Activated gamma-delta T cell (primary cell): ENCODE measurements at places on chromosomes 12 and 14.

GRCh38 chr14:72480464-72481243 lies 413.2 kb downstream of the DPF3 start:
- DNase-seq = no peak

DNA sequence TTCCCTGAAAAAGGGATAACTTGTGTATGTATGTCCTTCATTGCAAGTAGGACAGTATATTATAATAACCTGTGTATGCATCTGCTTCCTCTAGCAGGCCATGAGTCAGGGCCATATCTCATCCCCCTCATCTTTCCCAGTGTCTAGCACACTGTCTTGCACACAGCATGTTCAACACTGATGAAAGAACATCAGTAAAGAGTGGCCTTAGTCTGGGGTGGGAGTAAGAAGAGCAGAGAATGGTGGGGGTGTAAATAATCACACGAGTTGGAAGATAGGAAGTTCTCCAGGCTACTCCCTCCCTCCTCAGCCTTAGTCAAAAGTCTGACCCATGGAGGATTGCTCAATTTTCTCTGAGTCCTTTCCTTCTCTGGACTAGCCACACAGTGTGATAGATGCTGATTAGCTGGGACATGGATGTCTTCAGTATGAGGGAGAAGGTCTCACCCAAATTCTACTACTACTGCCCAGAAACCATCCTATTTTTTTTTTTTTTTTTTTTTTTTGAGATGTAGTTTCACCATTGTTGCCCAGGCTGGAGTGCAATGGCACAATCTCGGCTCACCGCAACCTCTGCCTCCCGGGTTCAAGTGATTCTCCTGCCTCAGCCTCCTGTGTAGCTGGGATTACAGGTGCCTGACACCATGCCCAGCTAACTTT lies 14.6 kb upstream of the SP1 start:
- DNase-seq = no peak

GRCh38 chr12:93363841-93364297 lies 13.9 kb upstream of the NUDT4 start:
- no peak for DNase-seq

DNA sequence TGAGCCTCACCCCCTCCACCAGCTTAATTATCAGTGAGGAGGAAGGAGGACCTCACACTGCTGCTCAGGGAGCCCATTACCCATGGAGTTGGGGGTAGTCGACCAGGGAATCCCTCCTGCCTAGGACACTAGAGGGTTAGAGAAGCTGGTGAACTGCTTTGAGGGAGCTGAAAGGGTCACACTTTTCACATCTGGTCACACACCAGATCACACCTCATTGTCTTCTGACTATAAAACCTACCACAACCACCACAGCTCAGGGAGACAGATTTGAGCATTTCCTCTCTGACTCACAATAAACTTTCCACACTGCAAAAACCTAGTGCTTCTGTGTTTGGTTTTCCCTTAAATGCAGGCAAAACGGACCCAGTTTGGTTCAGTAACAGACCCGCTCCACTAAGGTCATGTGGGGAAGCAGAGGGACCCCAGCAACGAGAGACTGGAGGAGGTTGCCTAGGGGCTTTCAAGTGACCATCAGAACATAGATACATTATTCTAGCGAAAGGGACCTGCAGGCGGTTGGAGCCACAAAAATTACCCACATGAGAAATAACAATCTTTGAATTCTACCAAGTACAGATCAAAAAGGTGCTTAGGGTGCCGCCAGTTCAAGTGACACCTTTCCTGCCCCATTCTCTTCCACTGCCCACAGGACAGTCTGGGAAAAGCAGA lies 151.4 kb upstream of the AVPR1A start:
- no peak for DNase-seq

- DNase-seq = no peak
Observed at GRCh38 chr12:54352022-54352531, 12.2 kb downstream of the GPR84 start.

DNA sequence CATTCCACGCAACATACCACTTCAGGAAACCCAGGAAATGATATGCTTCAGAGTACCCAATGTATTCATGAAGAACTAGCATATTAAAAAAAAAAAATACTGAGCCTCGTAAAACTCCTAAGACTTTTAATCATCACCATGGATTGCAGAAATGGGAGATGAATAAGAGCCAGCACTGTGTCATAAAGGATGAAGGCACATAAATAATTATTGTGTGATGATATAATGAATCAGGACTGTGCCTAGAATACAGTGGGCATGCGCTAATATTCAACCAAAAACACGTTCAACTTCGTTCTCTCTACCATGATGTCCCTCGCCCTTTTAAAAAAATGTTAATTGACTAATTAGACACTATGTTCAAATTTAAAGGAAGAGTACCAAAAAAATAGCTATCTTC lies 68.7 kb downstream of the CIT start:
- no peak for DNase-seq

GRCh38 chr12:79978692-79979091 lies 43.8 kb upstream of the PPP1R12A start:
- DNase-seq = no peak

DNA sequence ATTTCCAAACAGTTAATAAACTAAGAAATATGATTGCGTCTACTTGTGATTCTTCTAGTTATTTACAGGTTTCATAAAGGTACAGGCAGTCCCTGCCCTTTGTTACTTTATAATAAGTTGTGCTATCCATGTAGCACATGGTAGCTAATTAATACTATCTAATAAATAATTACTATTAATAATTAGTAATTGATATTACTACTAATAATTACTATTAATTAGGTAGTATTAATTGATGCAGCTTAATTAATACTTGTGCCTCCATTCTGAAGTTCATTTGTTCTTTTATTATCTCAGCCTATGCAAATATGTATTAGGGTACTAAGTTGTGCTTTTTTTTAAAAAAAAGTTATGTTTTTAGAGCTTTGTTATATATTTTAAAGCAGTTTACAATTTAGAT lies 92.3 kb upstream of the TRHDE start:
- DNase-seq = no peak

DNA sequence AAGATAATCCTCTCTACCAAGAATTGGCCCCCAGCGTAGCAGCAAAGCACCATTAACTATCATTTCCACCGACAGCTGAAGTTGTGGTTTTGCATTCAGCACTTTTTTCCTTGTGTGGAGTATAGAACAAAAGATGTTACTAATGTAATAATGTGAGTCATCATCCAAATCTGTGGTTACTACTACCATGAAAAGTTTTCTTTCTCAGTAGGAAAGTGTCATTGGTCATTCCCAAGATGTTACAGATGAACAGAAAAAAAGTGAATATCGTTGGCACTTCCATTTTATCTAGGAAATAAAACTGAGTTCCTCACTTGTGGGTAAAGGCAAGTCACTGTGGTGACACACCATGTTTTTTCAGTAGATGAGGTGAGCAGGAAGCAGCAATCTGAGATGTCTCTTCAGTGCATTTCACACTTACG lies 30.3 kb upstream of the IFNG start:
- no peak for DNase-seq

DNA sequence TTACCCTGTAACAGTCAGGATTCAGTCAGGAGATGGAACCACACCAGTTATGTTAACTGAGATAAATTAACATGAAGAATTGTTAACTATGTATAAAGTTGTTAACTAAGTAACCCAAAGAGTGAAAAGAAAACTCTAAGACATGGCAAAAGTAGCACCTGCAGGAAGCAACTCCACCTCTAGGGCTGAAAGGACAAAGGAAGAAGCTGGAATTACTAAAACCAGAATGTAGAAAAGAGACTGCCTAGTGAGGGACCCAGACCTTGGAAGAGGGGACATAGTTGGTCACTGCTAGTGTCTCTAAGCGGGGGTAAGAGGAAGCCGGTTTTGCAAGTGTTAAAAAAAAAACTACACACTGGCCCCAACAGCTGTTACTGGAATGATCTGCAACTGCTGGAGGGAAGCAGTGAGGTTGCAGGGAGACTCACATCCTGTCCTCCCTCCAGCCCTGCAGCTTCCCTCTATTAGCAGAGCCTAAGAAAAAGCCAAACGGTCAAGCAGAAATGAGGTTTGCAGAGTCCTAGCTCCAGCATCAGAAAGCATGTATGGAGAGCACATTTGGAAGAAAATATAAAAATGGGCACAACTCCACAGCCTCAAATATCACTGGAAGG lies 39.8 kb downstream of the GPR135 start:
- no peak for DNase-seq
